SK-MEL-5 (cell line): ENCODE measurements at places on chromosomes 7 and 10.

DNA sequence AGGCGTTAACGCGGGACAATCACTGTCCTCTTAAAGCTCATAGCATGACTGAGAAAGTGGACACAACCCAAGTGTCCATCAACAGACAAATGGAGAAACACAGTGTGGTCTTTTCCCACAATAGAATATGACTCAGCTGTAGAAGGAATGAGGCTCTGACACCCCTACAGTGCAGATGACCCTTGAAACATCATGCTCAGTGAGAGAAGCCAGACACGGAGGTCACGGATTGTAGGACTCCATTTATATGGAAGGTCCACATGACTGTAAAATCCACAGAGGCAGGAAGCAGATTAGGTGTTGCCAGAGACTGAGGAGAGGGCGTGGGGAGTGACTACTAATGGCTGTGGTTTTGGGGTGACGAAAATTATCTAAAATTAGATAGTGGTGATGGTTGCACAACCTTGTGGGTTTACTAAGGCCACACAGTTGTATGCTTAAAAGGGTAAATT lies 6.1 kb upstream of the NCAPG2 start:
- DNase-seq = no peak

GRCh38 chr7:127683776-127684681 lies 32.0 kb downstream of the SND1 start:
- DNase-seq = no peak

DNA sequence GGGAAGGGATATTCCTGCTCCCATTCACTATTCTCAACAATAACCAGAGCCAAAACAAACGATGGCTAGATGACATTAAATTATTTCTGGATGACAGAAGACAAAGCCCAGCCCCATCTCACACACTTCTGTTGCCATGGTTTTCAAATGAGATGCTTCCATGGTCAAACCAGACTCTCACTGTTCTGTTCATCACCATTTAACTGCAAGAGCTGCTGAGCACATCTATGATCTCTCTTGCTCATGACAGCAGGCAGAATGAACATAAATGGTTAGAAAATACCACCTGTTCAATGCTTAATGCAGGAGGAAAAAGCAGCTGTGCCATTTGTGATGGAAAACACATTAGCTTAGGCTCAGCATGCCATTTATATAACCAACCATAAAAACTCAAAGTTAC lies 758.6 kb upstream of the ZWINT start:
- DNase-seq = no peak

- no peak for DNase-seq
Observed at GRCh38 chr7:34451923-34452322, 206.1 kb upstream of the NPSR1 start.

DNA sequence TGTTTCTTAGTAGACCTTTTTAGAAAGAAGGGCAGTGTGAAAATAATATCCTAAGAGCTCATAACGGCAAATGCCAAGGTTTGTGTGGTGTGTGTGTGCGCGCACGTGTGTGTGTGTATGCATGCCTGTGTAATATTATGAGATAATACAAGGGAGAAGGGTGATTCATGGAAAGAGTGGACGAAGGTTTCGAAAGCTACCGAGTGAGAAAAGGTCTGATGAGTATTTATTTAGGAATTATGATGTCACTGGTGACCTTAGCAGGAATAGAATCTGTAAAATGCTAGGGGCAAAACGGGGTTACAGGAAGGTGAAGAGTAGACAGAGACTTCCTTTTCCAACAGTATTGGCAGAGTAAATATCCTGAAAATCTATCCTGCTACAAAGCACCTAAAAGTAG lies 107.3 kb downstream of the AHR start:
- DNase-seq = peak; percentile 92

- no peak for DNase-seq
Observed at GRCh38 chr10:88071879-88072278, 208.5 kb downstream of the PTEN start.
